NCI-H510A treated with DMSO at 0.1 percent for 48 hours (cell line): ENCODE measurements at places on chromosomes 6 and 20.

GRCh38 chr20:13337090-13337784 lies 116.2 kb downstream of the ISM1 start:
- DNase-seq = no peak

- DNase-seq = no peak
These were observed 28.3 kb upstream of the CD83 start for GRCh38 chr6:14089224-14089623.

- no peak for DNase-seq
These were observed 20.9 kb upstream of the HLA-DOA start for GRCh38 chr6:33030245-33030644.

- no peak for DNase-seq
These were observed 74.4 kb upstream of the TBC1D7 start for GRCh38 chr6:13402711-13403110.

GRCh38 chr20:542777-543368 lies 717 bp downstream of the CSNK2A1 start:
- DNase-seq = no peak

DNA sequence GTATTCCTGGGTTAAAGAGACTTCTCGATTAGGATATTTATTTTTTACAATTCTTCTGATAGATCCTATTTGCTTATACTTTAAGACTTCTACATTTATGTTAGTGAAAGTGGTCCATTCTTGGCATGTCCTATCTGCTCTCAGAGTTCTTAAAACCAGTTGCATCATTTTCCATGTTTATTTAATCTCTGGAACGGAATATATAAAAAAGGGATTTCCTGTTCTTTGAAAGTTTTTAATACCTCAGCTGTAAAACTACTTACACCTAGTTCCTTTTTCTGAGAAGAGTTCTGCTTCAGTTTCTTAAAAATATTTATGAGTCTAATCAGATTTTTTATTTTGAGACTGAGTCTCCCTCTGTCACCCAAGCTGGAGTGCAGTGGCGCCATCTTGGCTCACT lies 18.0 kb upstream of the MYL9 start:
- no peak for DNase-seq

DNA sequence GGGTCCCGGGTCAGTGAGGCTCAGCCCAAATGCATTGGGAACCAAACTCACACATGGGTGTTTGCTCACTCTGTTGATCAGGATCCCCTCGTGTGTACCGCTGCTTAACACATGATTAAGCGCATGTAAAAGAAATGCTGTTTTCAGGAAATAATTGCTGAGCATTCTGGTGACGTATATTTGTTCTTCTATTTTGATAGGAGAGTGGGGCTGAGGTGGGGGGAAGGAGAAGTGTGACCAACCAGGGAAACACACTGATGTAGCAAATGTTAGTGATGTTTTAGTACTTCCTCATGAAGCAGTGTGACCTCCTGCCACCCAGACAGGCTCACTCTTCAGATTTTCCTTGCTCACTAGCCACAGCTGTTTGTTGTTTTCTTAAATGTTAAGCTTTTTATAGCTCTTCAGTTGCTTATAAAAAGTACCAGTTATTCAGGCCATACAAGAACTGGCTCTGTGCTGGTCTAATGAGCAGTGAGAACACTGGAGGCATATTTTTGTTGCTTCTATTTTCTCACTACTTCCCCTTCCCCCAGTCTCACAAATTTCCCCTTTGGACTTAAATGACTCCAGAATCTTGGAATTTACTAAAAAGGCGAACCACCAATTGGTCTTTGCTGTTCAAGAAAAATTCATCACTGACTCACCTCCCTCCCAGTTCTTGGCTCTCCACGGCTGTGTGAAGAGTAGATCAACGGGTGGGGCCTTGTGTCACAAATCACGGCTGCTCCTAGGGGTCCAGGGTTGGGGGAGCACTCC lies 79.2 kb upstream of the BACH2 start:
- no peak for DNase-seq

DNA sequence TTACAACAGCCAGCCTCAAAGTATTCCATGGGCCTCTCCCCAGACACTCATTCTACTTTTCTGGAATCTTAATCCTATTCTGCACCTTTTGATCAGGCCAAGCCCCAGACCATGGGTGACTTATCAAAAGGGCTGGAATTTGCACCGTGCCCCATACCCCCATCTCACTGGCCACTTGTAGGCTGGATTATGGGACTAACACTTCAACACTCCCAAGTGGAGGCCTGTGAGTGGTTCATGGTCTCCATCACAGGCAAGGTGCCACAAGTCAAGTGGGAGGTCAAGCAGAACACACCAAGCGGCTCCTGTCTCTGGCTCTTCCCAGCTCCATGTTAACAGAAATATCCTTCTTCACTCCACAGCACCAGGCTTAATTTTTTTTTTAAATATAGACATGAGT lies 212.3 kb upstream of the HEY2 start:
- DNase-seq = no peak

- no peak for DNase-seq
These were observed 855 bp upstream of the GFOD1 start for GRCh38 chr6:13488015-13488895.

DNA sequence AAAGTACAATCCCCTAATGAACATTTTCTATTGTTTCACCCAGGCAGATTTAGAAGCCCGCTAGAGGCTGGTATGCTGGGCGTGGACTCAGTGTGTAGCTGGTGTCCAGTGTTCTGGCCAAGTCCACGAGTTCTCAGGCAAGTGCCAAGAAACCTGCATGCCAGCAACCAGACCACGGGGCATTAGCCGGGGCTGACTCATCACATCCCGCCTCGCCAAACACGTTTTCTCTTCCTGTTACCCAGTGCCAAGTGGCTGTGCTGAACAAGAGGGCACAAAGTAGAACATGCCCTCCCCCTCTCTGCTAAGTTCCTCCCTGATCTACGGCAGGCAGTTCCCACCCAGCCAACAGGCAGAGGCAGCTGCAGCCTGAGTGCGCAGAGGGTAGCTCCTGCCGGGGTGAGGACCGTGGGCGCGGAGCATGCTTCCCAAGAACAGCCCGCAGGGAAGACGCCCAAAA lies 29.6 kb downstream of the RAMACL start:
- peak; percentile 76 for DNase-seq

DNA sequence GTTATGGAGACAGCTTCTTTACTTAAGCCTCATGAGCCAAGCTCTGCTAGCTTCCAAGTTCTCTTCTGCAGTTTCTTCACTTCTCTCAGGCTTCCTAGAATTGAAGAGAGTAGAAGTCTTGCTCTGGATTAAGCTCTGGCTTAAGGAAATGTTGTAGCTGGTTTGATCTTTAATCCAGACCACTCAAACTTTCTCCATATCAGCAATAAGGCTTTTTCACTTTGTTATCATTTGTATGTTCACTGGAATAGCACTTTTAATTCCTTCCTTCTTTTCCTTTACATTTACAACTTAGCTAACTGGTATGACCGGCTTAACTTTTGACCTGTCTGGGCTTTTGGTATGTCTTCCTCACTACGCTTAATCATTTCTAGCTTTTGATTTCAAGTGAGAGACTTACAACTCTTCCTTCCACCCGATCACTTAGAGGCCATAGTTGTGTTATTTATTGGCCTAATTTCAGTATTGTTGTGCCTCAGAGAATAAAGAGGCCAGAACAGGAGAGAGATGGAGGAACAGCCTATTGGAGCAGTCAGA lies 236.6 kb upstream of the BMP2 start:
- no peak for DNase-seq

- DNase-seq = no peak
These were observed 94.8 kb upstream of the AFDN start for GRCh38 chr6:167731731-167732422.

- DNase-seq = no peak
These were observed 292.6 kb downstream of the GMDS start for GRCh38 chr6:1952740-1953360.

DNA sequence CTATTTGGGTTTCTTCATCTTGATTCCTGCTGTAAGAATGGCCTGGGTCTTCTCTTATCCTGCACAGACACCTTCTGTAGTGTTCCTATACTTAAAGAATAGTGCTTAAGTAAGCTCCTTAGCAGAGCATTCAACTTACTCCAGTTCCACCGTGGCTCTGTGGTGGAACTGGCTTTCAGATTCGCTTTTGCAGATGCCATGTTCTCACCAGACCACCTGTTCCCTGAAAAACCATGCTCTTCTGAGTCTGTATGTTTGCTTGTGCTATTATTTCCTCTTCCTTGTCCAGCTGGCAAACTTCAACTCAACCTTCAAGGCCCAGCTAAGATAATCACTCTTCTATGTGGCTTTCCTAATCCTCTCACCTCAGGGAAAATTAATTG lies 4.9 kb downstream of the ELMO2 start:
- DNase-seq = no peak

GRCh38 chr6:90483116-90483839 lies 103.6 kb downstream of the MAP3K7 start:
- no peak for DNase-seq

GRCh38 chr6:87196275-87196842 lies 41.0 kb downstream of the ZNF292 start:
- no peak for DNase-seq

DNA sequence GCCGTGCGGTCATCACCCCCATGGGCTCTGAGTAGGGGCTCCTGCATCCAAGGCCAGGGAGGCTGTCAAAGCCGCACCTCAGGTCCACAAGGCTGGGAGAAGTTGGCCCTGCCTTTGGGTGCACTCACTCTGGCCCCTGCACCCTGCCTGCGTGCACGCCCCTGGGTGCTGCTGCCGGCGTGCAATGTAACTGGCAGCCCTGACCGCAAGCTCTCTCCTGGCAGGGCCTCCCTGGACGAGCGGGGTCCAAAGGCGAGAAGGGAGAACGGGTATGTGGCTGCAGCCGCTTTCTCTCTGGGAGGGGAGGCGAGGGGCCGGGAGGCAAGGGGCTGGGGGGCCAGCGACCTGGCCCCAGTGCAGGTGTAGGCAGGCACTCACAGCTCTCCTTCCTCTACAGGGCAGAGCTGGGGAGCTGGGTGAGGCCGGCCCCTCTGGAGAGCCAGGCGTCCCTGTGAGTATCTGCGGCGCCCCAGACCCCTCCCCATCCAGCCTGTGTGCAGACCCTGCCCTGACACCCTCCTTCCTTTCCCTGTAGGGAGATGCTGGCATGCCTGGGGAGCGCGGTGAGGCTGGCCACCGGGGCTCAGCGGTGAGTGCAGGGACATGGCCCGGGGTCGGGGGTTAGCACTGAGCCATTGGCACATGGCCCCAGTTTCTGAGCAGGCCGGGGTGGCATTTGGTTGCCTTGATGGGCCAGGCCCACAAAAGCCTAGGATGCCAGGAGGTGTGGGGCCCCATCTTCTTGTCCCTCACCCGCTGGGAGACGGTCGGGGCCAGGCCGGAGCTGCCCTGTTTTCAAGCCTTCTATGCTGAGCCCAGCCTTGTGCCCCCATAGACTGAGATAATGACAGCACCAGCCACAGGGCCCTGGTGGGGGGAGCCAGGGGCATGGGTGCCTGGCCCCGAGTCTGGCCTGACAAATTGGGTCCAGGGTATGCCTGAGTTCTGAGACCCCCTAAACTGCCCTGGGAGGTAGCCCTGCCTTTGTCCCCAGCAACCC lies 12.7 kb downstream of the COL9A3 start:
- no peak for DNase-seq

- peak; percentile 53 for DNase-seq
These were observed 143.4 kb upstream of the MYLIP start for GRCh38 chr6:15985379-15985959.

DNA sequence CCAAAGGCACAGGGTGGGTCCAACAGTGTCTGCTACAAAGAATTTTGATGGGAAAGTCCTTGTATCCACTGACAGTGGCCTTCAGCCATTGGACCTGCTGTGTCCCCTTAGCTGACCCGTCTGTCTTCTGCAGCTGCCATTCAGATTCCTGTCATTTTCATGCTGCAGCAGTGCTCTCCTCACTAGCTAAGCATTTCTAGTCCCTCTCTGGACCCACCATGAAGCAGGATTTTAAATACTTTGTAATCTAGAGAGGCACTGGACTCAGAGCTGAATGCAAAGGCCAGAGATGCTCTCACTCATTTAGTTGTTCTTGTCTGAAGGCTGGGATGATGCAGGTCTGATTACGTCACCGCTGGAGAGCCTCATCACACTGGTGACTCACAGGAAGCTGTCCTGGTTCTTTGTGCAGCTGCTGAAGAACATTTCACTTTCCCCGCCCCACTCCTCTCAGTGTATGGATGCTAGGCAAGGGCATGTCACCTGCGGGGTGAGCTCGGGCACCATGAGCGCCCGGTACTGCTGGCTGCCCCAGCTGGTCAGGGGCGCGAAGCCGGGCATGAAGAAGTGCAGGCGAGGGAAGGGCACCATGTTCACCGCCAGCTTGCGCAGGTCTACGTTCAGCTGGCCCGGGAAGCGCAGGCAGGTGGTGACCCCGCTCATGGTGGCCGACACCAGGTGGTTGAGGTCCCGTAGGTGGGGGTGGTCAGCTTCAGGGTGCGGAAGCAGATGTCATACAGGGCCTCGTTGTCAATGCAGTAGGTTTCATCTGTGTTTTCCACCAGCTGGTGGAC lies 19.4 kb upstream of the TUBB2A start:
- DNase-seq = peak; percentile 56

DNA sequence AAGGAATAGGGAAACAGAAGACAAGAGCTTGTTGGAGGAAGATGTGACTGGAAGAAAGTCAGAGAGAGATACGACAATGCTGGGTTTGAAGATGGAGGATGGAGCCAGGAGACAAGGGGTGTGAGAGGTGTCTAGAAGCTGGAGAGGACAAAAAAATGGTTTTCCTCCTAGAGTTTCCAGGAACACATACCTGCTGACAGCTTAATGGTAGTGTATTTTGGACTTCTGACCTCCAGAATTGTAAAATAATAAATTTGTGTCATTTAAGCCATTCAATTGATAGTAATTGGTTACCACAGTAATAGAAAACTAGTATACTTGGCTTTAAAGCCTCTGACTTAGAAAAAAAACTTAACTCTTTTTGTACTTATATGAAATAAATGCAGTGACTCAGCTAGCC lies 3.6 kb downstream of the AIG1 start:
- no peak for DNase-seq

GRCh38 chr6:113315879-113316278 lies 541.3 kb upstream of the MARCKS start:
- no peak for DNase-seq

DNA sequence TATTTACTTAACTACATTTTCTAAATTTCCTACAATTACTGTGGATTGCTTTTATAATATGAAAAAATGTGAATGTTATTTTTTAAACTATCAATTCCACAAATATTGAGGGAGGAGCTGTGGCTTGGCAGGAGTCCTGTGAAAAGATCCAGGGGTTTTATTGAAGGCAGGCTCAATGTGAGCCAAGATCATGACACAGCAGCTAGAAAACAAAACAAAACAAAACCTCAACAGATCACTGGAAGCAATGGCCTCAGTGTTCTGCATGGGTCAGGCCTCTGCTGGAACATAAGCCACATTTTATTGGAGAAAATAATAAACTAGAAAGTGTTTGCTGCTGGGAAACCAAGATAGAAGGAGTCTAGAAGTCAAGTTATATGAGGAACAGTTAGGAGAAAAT lies 19.4 kb upstream of the RCAN2 start:
- no peak for DNase-seq

- no peak for DNase-seq
These were observed 262.0 kb downstream of the PAX1 start for GRCh38 chr20:21967481-21967880.

- DNase-seq = no peak
These were observed 68.3 kb downstream of the RIN2 start for GRCh38 chr20:19826179-19826914.

GRCh38 chr20:22071841-22072240 lies 366.4 kb downstream of the PAX1 start:
- no peak for DNase-seq

GRCh38 chr6:44126320-44127149 lies 717 bp downstream of the MRPL14 start:
- DNase-seq = peak; percentile 50

GRCh38 chr6:153976921-153977693 lies 61.9 kb upstream of the OPRM1 start:
- no peak for DNase-seq
